ENCODE measurements at places on chromosomes 4 and X. TPM values are rescaled to one million over a fixed set of nuclear protein-coding genes. Genes with fewer than 3 reads are reported as not detected.

The EOLA2 gene
- 29.1 TPM for total RNA-seq

The STK26 gene
- 11.7 TPM for total RNA-seq

The CNKSR2 gene
- total RNA-seq: 2.3 TPM

The ALB gene
- total RNA-seq: not detected

The PNMA6E gene
- total RNA-seq: not detected

The CAPN6 gene
- total RNA-seq: under 0.01 TPM

The GAGE12H gene
- total RNA-seq: not detected

The TRIM61 gene
- 1.5 TPM for total RNA-seq

The ARHGEF9 gene
- total RNA-seq: 11.3 TPM

The TENT5D gene
- total RNA-seq: not detected

The ARX gene
- total RNA-seq: not detected

The SSX2 gene
- not detected for total RNA-seq

The PARM1 gene
- total RNA-seq: 0.38 TPM

The TCEAL2 gene
- total RNA-seq: 0.19 TPM

The KANTR gene
- 2.9 TPM for total RNA-seq

The MUC7 gene
- not detected for total RNA-seq

The ATP7A gene
- total RNA-seq: 17.8 TPM

The TMPRSS11F gene
- not detected for total RNA-seq

The TRPC5OS gene
- not detected for total RNA-seq

The F8A1 gene
- total RNA-seq: 0.19 TPM

The DDX53 gene
- not detected for total RNA-seq

The BCORL1 gene
- total RNA-seq: 1.4 TPM
